ENCODE measurements at places on chromosomes 3 and 15.

GRCh38 chr3:176172492-176172891 is 1024.8 kb downstream of the TBL1XR1 start:
- DNase-seq, result no peak

GRCh38 chr15:89628301-89628700 is 27.0 kb downstream of the KIF7 start:
- DNase-seq, result no peak

DNA sequence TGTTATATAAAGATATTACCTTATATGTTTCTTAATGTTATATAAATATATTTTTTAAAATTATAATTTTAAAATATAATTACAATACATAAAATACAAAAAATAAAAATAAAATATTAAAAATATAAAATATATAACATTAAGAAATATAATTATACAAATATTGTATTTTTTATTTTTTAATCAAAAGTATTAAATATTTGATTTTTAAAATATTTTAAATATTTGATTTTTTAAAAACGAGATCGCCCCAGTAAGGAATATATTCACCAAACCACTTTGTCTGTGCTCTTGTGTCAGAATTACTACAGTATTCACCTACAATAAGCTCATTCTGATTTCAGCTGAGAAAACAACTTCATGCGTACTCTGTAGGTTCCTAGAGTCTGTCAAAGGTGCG is 89.1 kb downstream of the ETFA start:
- no peak for DNase-seq

DNA sequence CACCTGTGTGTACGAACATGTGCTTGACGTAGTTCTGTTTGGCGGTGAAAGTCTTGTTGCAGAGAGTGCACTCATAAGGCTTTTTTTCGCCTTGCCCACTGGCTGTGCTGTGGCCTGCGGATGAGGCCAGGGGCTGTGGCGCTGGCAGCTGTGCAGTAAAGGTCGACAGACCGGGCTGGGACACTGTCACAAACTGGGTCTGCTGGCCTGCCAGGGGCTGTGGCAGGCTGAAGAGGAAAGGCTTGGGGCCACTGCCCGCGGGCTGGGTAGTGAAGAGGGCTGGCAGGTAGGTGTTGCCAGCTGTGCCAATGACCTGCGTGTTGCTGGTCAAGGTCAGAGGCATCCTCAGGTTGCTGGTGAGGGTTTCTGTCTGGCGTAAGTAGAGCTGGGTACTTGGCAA is 56.4 kb downstream of the TIGIT start:
- no peak for DNase-seq

GRCh38 chr3:147712357-147712756 is 303.2 kb downstream of the ZIC1 start:
- no peak for DNase-seq

- DNase-seq, result no peak
Measured at GRCh38 chr3:140187656-140188221, 252.8 kb downstream of the CLSTN2 start.

- no peak for DNase-seq
Measured at GRCh38 chr3:103752986-103753385, 1318.2 kb downstream of the ZPLD1 start.

DNA sequence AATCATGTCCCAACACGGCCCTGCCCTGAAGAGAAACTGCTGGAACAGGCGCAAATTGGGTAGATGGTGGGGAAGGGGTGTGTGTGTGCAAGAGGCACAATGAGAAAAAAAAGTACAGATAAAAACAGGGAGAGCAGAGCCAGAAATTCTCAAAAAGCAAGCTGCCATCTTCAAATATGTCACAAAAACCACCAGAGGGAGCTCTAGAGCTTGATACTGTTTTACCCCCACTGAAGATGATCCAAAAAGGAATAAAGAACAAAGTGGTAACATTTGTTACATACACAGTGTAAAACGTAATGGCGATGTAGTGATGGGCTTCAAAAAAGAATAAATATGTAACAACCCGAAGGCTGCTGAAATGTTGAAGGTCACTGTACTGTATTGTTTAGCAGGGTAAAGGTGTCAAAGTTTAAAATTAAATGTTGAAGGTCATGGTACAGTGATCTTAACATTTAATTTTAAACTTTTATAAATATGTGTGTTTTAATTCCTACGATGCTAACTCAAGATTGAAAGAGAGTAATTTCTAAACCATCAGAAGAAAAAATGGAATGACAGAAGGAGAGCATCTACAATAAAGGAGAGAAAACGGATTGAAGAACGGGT is 6.0 kb downstream of the SNRPA1 start:
- DNase-seq, result no peak

GRCh38 chr15:31177951-31178350 is 76.4 kb upstream of the TRPM1 start:
- DNase-seq, result no peak

GRCh38 chr15:37166402-37166801 is 66.1 kb upstream of the MEIS2 start:
- no peak for DNase-seq

DNA sequence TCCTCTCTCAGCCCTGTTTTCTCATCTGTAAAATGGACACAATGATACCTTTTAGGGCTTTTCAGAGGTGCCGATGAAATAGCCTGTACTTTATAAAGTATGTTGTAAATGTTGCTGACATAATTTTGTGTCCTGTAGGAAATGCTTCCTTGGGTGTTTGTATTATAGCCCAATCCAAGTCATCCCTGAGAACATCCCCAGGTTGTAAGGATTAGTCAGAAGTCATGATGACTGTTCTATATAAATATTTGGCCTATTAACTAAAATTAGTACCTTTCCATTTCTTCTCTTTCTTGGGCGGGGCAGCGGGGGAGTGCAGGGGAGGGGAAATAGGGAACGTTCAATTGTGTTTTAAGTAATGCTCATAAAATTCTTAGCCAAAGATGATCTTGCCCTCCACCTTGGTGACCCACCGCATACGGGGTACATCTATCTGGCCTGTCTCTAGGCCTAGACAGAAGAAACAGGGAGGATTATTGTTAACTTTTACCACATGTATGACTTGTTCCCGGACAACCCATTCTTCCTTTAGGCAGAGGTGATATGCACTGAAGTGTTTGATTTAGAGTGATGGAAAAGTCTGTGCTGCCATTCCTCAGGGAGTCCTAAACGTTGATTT is 120.7 kb downstream of the VGLL4 start:
- no peak for DNase-seq

DNA sequence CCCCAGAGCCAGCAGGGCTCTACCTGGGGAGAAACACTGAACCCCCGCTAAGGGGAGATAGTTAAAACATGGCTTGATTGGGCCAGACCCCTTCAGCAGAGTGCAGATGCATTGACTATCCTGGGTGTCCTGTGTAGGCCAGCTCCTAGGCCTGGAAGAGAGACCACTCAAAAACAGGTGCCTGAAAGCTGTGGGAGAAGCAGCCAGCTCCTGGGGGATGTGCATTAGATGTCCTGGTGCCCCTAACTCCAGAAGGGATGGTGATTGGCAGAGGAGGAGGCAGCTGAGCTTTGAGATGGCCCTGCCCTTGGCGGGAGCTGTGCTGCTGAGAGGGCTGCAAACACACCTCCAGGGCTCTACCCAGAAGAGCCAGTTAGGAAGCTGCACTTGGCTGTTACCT is 89.3 kb upstream of the PLXNA1 start:
- DNase-seq, result no peak

DNA sequence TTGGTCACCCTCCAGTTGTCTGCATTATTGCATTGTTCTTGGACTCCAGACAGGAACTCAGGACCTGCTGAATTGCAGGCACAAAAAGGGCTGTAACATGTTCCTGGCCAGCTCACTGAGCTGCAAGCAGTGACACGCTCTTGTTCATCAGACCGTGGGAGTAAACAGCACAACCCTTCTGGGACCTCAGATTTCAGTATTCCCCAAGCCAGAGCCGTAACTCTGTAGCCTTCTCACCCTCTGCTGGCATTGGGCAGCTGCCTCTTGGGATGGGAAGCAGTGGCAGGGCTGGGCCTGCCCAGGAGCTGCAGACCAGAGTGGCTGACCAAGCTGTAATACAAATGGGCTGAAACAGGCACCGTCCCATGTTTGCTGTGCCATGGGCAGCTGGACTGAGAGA is 607.1 kb upstream of the BCHE start:
- no peak for DNase-seq

DNA sequence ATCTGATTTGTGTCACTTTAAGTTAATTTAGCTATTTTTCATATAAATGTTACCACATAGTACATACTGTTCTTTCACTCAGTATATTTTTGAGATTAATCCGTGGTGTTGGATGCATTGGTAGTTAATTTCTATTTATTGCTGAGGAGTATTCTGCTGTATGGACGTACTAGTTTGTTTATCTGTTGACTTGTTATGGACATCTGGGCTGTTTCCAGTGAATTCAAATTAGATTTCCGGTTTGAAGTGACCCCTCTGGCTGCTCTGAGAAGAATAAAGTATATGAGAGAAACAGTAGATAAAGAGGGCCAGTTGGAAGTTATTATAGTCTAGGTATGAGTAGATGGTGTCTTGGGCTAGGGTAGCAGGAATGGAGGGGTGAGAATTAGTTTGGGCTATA is 15.6 kb downstream of the KAT2B start:
- DNase-seq, result no peak

DNA sequence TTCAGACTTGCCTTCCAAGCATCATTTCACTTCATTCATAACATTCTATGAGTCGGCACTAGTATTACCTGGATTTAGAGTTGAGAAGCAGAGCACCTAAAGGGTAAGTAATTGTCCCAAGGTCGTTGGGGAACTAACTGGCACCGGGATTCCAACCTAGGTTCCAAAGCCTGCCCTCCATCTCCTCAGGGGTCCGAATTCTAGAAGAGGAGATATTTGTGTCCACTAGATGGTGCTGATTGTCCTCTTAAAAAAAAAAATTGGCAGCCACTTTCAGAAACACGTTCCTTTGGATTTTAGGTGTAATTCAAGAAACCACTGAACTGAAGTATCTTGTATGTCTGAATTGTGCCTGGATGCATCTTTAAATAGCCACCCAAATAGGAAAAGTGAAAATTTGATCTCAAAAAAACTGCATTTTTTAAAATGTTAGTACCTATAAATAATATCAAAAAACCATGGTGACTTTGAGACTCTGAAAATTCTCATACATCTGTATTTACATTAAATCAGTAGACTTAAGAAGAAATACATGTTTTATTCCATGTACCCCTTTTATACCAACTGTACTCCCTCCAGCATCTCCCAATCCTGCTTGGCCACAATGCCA is 3.9 kb upstream of the FSIP1 start:
- peak; percentile 30 for DNase-seq

- DNase-seq, result no peak
Measured at GRCh38 chr3:8938021-8938420, 25.3 kb downstream of the RAD18 start.

DNA sequence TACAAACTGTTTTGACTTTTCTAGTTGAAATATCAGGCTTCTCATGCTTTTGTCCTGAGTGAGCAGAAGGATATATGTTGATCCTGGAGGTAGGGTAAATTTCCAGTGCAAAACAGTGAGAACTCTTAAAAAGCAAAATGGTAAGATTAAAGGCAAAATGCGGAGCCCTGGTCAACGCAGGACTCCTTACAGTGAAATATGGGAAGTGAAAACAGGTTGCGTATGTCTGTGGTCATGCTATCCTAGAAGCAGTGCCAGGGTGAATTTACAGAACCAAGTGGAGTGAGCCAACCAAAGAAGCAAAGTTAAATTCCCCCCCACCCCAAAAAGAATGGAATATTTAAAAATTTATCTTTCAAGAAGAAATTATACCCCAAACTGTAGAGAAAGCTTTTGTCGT is 256.4 kb downstream of the NR2F2 start:
- no peak for DNase-seq

DNA sequence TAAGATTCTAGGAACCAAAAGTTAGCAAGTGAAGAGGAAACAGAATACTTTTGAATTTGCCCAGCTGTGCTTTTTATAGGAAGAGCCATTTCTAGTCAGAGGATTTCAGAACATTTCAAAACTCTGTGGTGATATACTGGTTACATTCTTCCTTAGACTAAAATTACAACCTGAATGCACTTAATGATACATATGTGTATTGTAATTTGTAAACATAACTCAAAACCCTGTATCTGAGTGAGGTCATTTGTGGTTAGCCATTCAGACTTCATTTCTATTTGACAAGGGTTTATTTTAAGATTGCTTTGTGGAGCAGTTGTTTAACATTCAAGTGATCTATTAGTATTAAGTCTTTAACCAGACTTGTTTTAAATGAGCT is 59.4 kb upstream of the TRIM71 start:
- DNase-seq, result no peak

- DNase-seq, result no peak
Measured at GRCh38 chr15:35774653-35775052, 228.7 kb upstream of the DPH6 start.

DNA sequence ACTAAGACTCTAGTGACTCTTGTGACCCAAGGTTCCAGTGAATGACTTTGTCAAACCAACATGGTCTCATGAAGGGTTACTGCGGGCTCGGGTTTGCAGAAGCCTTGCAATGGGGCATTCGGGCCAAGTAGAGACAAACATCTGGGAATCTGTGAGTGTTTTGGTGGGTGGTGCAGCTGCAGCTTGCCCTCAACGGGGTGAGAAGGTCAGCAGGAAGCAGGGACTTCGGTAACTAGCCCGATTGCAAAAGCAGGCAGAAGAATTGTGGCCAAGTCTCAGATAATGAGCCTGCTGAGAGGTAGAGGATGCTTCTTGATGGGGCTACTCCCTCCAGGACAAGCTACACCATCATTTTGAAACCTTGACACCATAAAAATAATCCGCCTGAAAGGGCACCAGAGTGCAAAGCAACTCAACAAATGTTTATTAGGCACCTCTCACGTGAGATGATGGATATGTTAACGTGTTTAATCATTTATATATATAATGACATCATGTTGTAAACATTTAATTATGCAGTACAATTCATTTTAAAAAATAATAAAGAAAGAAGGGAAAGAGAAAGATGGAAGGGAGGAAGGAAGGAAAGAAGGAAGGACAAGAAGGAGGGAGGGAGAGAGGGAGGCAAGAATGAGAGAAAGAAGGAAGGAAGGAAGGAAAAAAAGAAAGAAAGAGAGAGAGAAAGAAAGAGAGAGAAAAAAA is 263.9 kb upstream of the IGF1R start:
- DNase-seq, result no peak

GRCh38 chr3:197242784-197243432 is 55.5 kb downstream of the DLG1 start:
- no peak for DNase-seq

- peak; percentile 1 for DNase-seq
Measured at GRCh38 chr3:16550305-16550675, 36.8 kb upstream of the RFTN1 start.

DNA sequence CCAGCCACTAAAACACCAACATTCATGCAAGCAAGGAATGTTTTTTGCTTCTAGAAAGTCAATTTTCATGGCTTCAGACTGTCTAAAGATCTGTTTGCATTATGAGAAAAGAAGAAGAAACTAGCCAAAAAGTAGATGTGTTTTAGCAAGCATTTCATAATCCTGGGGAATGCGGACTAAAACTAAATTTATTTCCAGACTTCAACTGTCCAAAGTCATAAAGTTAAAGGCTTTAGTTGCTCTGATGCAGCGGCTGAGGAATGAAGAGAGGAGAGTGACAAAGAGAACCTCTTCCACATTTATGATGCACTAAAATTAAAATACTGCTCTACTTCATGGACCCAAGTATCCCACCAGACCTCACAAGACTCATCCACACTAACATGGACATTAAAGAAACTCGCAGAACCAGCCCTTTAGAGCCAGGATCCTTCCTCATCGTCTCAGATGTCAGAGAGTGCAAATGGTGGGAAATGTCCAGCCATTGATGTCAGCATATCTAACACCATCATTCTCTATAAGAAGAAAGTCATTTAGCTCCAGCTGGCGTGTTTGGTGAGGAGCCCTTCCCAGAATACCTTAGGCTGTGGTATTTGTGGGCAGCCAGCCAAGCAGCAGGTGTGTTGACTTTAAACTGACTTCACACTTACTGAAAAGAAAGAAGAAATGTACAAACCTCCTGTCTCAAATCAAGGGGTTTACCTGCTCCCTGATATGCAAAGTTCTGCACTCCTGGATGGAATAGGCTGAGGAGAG is 17.4 kb downstream of the FYCO1 start:
- no peak for DNase-seq

All from DMS153 (cell line).